ENCODE measurements at places on chromosomes 6 and 20.

DNA sequence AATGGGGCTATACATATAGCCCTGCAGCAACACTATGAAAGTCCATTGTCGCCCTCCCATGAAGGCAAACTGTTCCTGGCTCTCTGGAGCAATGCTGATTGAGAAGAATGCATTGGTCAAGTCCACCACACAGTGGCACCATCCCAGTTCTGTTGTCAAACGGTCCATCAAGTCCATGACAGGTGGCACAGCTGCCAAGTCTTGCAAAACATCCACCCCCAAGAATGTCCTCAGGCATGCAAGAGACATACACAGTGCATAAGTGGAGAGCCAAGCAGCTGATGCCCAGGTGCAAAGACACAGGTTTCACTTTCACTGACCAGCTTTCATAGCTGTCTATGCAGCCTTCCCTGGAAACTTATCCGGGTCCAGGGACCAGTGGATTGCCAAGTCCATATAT is 17.5 kb downstream of the ZNF391 start:
- DNase-seq, result no peak

GRCh38 chr6:127031511-127031910 is 87.0 kb upstream of the RSPO3 start:
- no peak for DNase-seq

GRCh38 chr6:7343546-7344475 is 30.8 kb upstream of the SSR1 start:
- no peak for DNase-seq

DNA sequence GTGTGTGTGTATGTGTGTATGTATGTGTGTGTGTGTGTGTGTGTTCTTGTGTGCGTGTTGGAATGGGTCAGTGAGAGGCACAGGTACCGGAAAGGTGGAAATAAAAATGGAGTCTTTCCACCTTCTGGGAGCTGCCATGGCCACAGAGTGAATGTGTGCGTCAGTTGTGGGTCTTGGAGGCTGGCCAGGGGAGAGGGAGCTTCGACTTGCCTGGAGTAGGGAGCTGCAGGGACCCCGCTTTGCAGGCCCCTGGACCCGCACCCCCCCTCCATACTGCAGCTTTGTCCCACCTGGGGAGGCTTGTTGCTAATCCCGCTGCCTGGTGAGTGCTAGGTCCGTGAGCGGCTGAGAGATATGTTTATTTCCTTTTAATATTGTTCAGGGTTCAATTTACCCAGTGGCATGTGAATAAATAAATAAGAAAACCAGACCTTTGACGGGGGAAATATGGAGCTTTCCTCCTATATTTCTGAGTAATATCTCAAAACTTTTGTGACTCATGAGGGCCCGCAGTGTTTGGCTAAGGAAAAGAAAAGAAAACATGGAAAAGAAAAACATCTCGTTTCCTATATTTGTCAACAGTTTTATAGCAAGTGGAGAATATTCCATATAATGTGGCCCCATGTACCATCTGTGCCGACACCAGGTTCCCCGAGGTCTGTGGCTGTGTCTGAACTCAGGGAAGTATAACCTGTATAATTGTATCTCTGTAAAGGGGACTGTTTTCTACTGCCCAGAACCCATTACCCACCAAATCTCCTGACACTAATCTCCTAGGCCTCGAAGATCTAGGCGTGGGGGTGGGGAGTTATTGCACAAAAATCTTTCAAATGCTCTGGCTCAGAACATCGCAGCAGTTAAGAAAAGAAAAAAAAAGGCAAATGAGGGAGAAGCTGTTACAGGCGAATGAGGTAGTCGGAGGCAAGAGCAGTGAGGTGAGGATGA is 24.6 kb upstream of the CCDC167 start:
- DNase-seq, result no peak

DNA sequence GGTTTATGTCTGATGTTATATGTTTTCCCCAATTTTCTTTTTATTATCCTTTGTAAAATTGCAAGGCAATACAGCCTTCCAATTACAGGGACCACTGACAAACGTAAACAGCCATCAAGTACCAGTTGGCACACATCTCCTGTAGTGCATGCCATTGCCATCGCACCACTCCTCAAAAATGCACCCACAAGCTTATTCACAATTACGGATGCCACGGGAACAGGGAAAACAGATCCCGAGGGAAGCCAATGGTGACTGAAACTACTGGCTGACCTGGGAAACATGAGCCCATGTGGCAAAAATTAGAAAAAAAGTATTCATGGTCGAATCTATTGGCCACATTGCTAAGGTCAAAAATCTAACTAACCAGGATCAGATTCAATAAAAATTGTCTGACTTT is 395.2 kb downstream of the PAX1 start:
- DNase-seq, result no peak

- DNase-seq, result no peak
Measured at GRCh38 chr20:478949-479429, 16.7 kb upstream of the TBC1D20 start.

DNA sequence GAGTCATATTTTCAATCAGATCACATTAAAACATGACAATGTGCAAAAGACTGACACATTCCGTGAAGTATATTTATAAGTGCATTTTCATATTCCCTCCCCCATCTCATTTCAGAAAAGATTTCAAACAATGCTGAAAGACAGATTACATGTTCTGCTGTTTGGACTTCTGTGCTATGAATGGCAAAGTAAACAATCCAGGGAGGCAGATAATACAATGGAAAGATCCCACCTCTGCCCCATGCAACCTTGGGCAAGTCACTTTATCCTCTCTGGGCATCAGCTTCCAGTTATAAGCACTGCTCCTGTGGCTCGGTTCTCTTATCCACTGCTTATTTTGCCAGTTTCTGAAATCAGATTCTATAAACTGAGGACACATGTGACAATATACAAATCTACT is 110.2 kb downstream of the RCAN2 start:
- no peak for DNase-seq

- no peak for DNase-seq
Measured at GRCh38 chr6:141634269-141634668, 498.5 kb upstream of the GJE1 start.

- no peak for DNase-seq
Measured at GRCh38 chr20:19966840-19967239, 50.3 kb upstream of the NAA20 start.

- DNase-seq, result no peak
Measured at GRCh38 chr6:134331256-134331655, 13.3 kb upstream of the SGK1 start.

DNA sequence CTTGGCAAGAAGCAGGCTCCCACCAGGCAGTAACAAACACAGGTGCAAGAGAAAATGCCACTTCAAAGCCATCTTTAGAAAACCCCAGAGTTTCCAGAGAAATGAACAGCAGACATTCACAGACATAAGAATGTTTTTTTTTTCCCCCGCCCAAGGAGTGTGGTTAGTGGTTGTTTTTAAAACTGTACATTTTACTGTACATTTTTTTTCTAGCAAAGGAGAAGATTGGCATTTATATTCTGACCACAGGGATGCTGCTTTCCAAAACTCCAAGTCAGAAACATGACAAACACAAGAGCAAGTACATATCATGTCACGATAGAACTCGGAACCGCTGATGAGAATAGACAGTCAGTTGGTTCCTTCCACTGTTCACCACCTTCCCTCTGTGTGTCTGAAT is 197.9 kb downstream of the LRFN2 start:
- DNase-seq, result no peak

DNA sequence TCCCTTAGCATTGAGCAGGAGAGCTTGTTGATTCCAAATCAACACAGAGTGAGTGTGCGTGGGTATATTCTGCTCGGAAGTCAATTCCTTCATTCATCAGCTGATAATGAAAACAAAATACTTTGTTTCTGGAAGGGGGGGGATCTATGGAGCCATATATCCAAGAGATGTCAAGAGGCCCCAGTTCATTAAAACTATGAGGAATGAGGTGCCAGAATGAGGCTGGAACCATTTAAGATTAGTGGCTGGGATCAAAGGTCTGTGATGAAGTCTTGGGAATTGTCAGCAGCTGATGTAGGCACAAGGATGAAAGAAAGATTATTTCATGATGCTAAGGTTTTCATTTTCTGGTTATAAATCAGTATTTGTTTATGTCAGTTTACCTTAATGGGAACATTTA is 30.5 kb upstream of the PLEKHG1 start:
- DNase-seq, result no peak

GRCh38 chr6:25435416-25435985 is 156.3 kb downstream of the CARMIL1 start:
- DNase-seq, result no peak

GRCh38 chr6:130434174-130434873 is 68.5 kb downstream of the TMEM200A start:
- DNase-seq, result no peak

DNA sequence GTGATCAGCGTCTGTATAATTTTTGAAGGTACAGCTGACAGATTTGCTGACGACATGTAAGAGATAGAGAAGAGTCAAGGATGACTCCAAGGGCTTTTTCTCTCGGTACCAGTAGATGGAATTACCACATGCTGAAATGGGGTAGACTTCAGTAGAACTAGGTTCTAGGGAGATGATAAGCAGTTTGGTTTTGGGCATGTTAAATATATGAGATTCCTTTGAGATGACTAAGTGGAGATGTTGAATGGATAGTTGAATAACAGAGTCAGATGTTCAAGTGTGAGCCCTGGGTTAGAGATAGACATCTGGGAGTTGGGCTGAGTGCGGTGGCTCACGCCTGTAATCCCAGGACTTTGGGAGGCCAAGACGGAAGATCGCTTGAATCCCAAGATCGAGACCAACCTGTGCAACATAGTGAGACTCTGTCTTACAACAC is 50.0 kb downstream of the PHF20 start:
- no peak for DNase-seq

DNA sequence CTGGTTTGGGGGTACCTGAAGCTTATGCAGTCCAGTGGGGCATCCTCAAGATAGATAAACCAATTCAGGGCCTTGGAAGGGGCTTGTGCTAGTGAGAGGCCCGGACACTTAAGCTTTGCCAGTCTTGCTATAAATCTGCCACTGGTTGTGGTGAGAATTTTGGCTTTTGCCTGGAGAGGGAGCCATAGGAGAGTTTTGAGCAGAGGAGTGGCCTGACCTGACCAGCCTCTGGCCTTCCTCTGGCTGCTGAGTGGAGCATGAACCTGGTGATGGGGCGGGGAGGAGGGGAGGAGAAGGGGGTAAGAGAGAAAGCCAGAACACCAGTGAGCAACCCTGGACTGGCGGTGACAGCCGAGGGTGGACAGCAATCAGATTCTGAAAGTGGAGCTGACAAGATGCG is 7.1 kb downstream of the TMEM74B start:
- DNase-seq, result no peak

GRCh38 chr6:63458480-63459115 is 113.7 kb upstream of the LOC128125822 start:
- no peak for DNase-seq

- no peak for DNase-seq
Measured at GRCh38 chr6:39992861-39993622, 58.8 kb upstream of the MOCS1 start.

GRCh38 chr6:81769824-81770223 is 17.3 kb upstream of the TENT5A start:
- no peak for DNase-seq

GRCh38 chr20:60882836-60883235 is 369.2 kb upstream of the CDH4 start:
- DNase-seq, result no peak

DNA sequence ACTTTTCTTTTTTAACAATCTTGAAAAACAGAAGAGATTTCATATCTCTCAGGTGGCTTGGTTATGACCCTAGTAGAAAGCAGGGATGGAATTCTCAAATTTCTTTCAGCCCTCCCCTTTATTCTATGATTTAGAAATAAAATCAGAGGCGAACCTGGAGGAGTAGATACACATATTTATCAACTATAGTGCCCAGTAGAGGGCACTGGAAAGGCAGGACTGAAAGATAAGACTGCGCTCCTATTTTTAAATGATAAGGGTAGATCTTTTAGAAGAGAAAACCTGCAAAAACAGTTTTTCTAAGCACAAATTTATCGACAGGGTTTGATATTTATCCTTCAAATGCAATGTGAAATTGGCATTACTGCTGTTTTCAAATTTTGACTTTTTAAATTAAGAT is 1296.6 kb downstream of the EPHA7 start:
- DNase-seq, result no peak

DNA sequence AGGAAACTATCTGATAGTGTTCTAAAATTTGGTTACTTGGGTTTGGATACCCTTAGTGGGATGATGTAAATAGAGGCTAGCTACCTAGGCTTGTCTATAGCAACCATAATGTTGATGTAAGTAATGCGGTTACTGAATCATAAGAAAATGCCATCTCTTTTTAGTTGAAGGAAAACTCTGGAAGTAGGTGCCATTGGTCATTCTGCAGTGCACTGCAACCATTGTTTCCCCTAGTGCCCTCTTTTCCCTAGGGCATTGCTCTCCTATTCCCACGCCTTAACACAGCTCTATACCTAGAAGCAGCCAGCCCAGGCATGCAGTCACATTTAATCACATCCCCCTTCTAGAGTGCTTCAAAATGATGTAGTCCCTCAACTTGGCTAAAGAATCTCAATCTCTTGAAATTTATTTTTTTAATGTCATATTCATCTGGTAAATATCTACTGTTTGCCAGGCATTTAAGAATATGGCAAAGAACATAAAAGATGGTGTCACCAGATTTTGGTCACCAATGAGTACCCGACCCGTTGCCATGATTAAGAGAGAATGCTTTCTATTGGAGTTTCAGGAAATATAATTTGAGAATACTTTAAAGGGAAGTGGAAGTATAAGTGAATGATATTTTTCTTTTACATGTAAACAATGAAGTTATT is 10.4 kb downstream of the LOC128125822 start:
- DNase-seq, result no peak

GRCh38 chr6:88494401-88495140 is 328.4 kb upstream of the CNR1 start:
- DNase-seq, result no peak

DNA sequence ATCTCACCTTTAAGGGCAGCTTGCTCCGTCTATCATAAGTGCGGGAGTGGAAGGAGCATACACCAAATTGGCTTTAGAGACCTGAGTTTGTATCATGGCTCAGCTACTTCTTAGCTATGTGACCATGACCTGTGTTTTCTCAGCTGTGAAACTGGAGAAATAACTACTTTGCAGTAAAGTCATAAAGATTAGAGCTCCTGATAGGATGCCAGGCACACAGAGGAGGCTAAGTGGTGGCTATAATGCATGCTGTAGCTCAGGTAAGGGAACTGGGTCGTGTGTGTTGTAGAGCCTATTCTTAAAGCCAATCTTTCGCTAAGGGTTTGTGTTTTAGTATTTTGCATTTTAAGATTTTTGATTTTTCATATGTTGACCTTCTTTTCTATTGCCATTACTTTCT is 451.5 kb upstream of the MAN1A1 start:
- DNase-seq, result no peak

GRCh38 chr6:14309516-14309915 is 191.9 kb downstream of the CD83 start:
- DNase-seq, result no peak

- no peak for DNase-seq
Measured at GRCh38 chr6:89392823-89393222, 19.2 kb downstream of the RRAGD start.
